ENCODE measurements at places on chromosomes 5 and 9. TPM values are rescaled to one million over a fixed set of nuclear protein-coding genes. Genes with fewer than 3 reads are reported as not detected.

DNA sequence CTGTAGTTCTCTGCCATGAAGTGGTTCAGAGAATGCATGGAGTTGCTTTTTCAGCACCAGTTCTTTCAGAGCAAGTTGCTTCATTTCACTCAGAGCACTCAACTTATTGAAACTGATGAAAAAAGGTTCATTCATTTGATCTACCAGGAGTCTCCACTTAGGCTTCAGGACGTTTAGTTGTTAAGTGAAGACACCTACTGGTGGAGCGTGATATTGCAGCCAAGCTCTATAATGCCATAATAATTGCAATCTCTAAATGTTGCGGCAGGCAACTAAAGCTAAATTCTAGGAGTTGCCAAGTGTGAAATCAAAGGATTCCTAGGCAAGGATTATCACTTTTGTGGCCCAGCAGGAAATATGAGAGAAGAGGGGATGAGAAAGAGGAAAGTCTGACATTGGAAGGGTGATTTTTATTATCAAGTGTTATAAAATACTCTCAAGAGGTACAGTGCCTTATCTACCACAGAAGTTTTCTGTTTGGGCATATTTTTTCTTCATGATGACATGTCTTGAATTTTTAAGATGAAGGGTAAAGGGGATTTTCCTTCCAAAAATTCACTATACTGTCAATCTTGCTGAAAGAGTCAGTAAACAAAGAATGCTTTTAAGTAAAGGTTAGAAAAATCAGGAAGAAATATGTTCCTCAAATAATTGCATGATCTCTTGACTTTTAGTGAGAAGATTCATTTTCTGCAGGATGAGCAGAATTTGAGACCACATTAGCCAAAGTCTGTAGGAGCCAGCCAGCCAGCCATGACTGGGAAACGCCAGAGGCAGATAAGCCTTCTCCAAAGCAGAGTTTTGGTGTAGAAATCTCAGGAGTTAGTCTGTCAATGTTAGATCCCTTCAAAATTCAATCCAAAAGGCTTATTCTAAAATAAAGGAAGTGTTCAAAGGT is 83.4 kb downstream of the SH3PXD2B start:
- no peak for DNase-seq

DNA sequence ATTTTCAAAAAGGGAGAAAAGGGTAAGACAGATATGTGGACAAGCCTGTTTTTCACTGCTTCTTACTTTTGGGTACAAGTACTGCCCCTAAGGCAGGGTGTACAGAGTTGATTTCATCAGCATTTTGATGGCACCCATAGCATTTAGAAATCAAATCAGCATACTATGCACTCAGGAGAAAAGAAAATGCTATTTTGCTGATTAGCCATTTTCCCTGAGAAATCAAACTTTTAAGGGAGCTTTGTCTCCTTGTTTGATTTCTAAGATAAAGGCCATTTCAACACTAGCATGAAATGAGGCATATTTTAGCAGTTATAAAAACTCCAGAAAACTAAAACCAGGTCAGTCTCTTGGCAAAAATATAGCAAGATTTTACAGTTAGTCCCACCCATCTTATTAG is 2269.4 kb upstream of the WWC1 start:
- DNase-seq = no peak

The CDX1 gene
- total RNA-seq = not detected

DNA sequence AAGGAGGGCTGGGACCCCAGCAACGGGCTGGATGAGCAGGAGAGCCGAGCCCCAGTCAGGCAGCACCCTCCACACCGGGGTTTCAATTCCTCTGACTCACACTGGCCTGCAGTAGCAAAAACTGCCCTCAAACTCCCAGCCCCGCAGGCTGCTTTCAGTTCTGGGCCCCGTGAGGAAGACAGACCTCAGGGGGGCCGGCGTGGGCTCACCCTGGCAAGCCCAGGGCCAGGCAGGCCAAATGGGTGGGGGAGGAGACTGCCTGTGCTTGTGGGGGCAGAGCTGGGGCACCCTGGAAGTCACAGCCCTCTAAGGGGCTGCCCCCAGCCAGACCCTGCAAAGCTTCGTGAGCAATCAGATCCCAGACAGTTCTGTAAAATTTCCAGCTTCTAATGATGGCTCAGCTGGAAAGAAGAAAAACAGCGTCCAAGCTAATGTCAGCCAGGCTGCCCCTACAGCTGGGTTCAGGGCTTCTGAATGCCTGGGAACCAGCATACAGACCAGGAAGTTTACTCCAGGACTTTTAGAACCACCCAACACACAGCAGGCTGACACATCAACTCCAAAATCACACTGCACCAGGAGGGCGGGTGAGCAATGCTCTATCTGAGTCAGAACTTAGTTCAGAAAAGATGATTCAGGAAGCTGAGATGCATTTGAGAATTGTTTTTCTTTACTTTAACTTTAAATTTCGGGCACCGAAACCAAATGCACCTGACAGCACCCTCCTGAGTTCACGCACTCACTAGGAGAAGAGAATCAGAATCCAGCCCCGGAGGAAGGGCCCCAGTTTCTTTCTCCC is 34.7 kb downstream of the LPCAT1 start:
- DNase-seq = no peak

The FGFR4 gene
- 1.4 TPM for total RNA-seq

The SLC36A3 gene
- not detected for total RNA-seq

DNA sequence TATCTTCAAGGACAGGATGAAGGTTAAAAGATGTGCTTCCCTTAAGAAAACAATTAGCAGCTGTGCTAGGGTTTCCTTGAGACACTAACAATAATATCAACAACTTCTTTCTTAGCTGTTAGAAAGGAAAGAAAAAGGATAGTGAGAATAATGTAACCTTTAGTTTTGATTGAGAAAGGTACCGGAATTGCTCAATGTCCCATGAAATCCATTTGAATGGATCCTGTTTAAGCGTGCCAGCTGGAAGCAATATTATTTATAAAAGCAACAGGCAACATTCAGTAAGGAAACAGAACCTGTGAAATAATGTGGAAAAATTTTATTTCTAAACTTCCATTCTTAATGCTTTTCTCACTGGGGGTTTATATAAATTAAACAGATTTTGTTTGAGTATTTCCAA is 120.9 kb downstream of the CCDC192 start:
- no peak for DNase-seq

The ANKRD34B gene
- total RNA-seq = not detected

DNA sequence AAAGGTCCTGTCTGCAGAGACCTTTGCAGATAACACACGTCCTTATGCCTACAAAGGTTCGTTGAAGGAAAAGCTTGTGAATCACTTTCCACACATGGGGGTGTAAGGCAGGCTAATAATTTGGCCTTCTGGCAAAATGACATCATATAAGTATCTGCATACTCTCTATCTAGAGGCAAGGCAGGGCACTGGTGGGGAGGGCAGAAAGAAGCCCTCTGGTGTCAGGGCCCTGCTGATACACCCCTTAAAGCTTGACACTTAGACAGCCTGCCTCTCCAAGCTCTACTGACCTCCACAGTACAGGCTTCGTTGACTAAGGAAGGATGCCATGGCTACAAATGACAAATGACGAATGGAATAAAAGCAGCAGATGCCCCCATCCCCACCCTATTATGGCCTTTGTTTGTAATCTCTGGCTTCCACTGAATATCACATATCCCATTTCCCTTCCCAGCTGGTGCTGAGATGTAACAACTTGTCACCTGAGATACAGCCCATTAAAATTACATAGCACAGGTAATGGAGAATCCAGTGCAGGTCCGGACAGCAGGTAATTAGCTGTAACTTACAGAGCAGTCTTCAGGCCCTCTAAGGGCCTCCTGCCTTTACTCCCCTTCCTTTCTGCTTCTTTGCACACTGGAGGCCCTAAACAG is 76.9 kb upstream of the IFNK start:
- no peak for DNase-seq

DNA sequence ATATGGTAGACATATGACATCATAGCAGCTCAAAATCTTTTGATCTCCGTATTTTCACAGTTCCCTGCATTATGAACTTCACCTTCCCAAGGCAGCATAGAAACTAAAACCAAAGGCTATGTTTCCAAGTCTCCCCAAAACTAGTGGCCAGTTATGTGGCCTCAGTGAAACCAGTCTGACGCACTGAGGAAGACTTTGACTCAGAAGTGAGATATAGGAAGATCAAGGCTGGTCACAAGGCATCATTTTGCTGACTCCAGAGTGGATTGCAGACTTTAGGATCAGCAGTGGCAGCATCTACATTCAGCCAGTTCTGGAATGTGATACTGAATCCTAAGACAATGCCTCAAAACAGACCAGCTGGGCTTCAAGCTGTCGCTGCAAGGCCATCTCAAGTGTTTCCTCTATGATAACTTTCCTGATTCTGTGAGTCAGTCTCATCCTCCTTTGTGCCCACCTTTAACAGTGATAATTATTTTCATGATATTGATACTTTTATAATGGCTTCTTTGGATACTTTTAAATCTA is 34.4 kb upstream of the ELL2 start:
- no peak for DNase-seq

Measured in left ventricle myocardium superior (tissue), 1 donor.